Omental fat pad (tissue), 4 donors: ENCODE measurements at places on chromosomes 4 and X.

DNA sequence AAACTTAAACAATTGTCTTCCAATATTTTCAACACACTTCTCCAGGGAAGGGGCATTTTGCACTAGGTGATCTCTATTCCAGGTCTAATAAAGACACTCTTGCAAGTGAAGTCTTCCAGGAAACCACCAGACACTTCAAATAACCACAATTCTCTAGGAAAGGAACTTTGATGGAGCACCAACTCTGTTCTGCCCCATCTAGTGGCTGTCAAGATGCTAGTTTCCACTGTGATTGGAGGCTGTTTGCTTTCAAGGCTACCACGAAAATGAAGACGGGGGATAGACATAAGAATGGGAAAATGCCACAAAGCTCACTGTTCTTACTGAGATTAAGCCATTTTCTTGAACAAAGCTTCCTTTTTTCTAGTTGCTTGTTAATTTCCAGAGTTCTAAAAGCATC lies 100.6 kb upstream of the F9 start:
- no peak for DNase-seq

- DNase-seq, result no peak
Measured at GRCh38 chrX:16559206-16559619, 90.7 kb upstream of the S100G start.

DNA sequence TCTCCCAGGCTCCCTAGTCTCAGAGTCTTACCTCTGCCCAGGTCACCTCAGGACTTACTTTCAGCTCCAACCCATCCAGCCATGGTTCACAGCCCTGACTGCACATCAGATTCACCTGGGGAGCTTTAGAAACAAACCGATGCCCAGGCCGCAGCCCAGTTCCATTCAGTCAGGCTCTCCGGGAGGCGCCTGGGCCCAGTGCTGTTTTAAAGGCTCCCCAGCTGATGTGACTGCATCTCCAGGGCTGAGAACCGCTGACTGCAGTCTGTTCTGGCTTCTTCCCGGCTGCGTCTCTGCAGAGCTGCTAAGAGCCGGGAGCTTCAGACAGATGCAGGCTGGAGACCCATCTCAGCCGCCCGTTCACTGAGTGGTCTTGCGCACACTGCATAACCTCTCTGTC lies 44.4 kb upstream of the LGI2 start:
- no peak for DNase-seq

DNA sequence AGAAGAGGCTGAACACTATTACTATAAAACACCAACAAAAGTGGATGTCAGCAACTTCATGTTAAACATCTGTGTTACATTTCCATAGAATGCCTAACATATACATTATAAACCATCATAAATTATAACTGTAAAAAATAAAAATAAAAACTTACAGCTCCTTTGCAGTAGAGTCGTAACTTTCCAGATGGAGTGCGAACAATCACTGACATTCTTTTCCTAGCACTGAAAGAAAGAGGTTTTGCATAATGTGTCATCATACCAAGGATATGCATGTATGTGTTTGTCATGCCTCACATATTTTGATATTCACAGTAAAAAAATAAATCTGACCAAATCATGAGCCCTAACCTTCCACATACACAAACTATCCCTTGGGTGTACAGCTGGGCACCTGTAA lies 113.1 kb downstream of the ATP8A1 start:
- no peak for DNase-seq

- no peak for DNase-seq
Measured at GRCh38 chr4:79331126-79331876, 5.4 kb upstream of the NAA11 start.

- peak; percentile 73 for DNase-seq
Measured at GRCh38 chr4:139988863-139989765, 164.9 kb downstream of the MAML3 start.

GRCh38 chr4:148312956-148313490 lies 129.2 kb downstream of the NR3C2 start:
- DNase-seq, result no peak

DNA sequence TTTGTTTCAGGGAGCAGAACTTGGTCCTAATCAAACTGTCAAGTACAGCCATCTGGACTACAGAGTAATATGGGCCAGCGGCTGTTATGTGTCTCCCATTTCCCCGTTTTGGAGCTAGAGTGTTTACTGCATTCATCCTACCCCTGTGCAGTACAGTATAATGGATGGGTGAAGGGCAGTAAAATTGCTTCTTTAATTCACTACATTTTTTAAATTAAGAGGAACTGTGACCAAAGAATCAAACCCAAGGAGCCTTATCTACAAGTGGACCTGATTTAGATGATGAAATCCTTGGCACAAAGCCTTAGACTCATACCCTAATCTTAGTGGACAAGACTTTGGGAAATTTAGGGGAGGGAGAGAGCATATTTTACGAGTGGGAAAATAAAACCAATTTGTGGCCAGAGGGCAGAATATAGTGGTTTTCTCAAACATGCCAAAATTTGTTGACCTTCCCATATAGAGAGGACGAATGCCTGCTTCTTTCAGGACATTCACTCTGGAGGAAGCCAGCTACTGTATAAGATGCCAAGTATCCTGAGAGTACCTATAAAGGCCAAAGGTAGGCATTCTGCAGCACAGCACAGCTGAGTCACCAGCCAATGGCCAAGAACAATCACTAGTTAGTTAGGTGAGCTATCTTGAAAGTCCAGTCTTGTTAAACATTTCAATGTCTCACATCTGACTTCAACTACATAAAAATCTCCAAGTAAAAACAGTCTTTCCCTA lies 253.8 kb upstream of the KCNIP4 start:
- DNase-seq, result no peak

DNA sequence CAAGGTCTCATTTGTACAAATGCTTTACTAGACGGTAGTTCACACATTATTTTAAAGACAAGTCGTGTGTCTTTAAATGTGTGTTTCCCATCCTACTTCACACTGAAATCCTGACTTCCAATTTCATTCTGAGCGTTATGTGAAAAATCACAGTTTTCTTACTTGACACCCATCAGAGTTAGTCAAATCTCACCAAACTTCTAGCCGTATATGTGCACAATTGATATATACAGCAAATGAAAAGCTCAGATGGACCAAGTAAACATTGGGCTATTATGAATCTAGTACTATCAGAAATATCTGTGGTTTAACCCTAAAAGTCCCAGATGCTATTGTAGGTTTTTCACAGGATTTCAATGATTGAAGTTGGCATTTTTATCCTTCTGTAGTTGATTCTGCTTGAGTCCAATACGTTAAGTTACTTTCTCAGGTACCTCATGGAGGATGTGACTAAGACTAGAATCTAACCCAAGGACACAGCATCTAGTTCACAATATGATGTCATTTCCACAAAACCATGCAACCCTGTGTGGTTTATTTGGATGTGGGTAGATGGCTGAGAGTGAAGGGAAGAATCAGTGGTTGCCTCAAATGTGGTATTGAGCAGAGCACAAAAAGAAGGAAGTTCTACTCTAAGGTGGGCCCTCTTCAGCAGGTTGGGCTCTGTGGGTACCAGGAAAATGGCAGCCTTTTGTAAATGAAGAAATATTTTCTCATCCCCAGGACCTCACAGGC lies 22.1 kb upstream of the TRIM60 start:
- DNase-seq, result no peak

DNA sequence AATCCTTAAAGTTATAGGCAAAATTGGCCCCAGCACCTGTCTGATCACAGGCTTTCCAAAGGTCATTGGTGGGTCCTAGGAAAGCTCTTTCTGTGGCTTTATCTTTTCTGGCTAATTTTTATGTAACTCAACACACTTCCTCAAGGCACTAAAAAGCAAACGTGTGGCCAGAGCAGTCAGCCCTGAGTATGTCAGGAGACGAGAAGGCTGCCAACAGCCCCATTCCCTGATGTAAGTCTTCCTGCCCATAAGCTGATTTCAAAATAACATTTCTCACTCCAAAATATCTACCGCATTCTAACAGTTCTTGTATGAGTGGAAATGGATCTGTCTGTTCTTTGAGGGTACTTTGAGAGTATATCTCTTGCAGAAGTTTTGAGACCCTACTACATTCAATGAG lies 25.5 kb upstream of the FUNDC1 start:
- DNase-seq, result no peak

GRCh38 chrX:113370006-113370405 lies 529.4 kb upstream of the AMOT start:
- DNase-seq, result no peak

- no peak for DNase-seq
Measured at GRCh38 chr4:67549123-67549522, 3.8 kb upstream of the CENPC start.
